ENCODE measurements at places on chromosomes 7 and 10.

DNA sequence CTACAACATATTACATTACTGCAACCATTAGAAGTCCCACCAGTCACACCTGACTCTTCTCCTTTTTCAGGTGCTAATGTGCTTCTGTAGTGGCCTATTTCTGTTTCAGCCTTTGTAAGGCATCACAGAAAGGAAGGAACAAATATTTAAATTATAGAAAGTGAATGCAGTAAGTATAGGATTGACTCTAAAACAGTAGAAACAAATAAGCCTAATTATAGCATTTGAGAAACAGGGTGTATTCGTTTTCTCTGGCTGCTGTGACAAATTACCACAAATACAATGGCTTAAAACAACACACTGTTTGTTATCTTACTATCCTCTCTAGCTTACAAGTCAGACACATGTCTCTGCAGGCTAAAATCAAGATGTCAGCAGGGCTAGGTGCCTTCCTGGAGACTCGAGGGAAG lies 69.4 kb downstream of the CCSER2 start:
- DNase-seq: no peak

GRCh38 chr7:6248581-6248980 lies 23.8 kb downstream of the CYTH3 start:
- DNase-seq: peak; percentile 69

DNA sequence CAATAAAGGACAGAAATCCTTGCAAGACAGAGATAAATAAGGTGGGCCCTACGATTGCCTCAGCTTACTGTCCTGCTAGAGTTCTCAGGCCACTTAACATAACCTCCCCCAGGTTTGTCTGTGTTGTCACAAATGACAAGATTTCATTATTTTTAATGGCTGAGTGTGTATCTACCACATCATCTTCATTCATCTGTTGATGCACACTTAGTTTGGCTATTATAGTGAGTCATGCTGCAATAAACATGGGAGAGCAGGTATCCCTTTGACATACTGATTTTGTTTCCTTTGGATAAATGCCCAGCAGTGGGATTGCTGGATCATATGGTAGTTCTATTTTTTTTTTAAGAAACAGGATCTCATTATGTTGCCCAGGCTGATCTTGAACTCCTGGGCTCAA lies 60.6 kb downstream of the PRTFDC1 start:
- peak; percentile 84 for DNase-seq

DNA sequence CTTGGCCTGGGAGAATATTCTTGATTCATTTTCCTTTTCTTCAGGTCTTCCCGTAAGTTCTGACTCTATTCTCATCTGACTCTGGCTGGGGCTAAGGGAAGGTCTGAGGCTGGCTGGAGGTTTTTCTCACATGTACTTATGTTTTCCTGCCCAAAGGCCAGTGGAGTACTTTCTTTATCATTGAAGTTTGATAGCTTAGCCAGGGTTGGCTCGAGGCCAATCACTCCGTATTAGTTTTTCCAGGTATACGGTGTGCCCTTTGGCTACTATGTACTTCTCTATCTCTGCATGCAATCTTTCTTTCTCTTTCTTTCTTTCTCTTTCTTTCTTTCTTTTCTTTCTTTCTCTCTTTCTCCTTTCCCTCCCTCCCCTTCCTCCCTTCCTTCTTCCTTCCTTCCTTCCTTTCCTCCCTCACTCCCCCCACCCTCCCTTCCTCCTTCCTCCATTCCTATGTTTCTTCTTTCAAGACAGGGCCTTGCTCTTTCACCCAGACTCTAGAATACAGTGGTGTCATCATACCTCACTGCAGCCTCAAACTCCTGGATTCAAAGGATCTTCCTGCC lies 26.8 kb upstream of the VKORC1L1 start:
- no peak for DNase-seq

GRCh38 chr10:82377608-82378007 lies 502.6 kb downstream of the NRG3 start:
- DNase-seq: no peak

- peak; percentile 73 for DNase-seq
Observed at GRCh38 chr7:122092964-122093797, 50.9 kb downstream of the AASS start.

DNA sequence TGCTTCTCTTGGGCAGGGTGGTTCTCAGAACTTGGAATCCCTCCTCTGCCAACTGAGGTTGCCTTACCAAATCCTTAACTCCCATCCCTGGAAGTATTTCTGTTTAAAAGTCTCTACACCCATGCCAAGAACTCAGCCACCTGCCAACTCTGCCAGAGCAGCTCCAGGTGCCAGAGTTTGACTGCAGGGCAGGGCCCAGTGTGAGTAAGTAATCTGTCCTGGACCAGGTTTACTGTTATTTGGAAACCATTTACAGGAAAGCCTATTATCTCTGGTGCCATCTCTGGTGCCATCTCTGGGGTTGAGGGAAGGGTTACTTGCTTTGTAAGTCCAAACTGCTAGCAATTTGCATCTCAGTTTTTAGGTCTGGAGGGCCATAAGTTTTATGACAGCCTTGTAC lies 2.5 kb downstream of the TSPAN15 start:
- no peak for DNase-seq

GRCh38 chr10:37314862-37315261 lies 189.5 kb downstream of the ANKRD30A start:
- no peak for DNase-seq

DNA sequence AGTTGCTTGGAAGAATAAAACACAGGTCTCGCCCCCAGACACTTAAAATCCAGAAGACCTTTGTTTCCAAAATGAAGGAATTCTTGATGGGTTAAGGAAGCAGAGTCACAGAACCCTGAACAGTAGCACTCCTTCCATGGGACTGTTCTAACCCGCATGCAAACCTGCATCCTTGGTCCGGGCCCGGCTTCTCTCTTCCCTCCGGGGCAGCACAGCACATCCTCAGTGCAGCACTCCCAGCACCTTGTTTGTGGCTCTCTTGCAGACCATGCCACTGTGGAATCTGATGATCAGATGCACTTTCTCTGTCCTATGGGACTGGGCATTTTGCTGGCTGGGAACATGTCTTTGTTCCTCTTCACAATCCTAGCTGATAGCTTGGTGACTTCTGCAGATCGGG lies 33.5 kb downstream of the INSYN2A start:
- DNase-seq: no peak

GRCh38 chr7:867001-867405 lies 9.4 kb upstream of the GET4 start:
- DNase-seq: no peak

GRCh38 chr10:96797485-96797884 lies 34.6 kb upstream of the LCOR start:
- DNase-seq: no peak

Measured in Daoy (cell line).